Central memory CD4-positive, alpha-beta T cell (primary cell): ENCODE measurements at places on chromosomes 4 and X.

DNA sequence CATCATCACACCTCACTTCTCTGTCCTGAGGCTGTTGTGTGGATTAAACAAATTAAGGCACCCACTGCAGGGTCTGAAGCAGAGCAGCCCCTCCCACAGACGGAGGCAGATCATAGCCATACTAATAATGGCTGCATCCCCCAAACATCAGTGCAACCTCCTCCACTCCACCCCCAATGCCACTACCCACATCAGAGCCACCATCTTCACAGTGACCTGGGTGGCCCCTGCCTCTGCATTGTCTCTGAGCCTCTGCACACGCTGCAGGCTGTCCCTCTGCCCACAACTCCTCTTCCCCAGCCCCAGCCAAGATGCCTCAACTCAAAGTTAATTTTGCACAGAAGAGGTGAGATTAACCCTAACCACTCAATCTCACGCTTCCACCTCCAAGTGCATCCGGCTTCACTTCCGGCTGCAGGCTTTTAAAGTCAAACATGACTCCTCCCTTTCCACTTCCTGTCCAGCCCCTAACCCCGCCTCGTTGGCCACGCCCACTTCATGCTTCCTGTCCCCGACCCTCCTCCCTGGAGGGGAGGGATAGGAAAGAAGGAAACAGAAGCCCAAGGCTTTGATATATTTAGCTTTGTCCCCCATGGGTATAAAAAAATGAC, 22.7 kb downstream of the JAKMIP1 start:
- peak; percentile 33 for DNase-seq

DNA sequence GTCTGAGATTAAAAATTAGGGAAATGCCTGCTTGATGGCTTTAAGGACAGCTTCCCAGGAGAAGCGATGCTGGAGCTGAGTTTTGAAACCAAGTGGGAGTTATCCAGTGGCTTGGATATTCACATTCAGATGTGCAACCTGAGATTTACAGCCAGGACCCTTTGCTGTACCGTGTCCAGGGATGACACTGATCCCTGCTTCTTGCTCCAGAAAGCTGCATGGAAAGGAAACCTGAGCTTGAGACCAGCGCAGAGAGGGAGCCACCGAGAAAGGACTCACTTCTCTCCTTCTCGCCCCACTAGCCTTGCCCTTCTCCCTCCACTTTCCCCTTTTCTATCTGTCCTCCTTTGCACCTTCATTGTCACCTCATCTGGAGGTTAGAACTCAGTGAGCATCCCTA, 254.5 kb upstream of the PPARGC1A start:
- no peak for DNase-seq

DNA sequence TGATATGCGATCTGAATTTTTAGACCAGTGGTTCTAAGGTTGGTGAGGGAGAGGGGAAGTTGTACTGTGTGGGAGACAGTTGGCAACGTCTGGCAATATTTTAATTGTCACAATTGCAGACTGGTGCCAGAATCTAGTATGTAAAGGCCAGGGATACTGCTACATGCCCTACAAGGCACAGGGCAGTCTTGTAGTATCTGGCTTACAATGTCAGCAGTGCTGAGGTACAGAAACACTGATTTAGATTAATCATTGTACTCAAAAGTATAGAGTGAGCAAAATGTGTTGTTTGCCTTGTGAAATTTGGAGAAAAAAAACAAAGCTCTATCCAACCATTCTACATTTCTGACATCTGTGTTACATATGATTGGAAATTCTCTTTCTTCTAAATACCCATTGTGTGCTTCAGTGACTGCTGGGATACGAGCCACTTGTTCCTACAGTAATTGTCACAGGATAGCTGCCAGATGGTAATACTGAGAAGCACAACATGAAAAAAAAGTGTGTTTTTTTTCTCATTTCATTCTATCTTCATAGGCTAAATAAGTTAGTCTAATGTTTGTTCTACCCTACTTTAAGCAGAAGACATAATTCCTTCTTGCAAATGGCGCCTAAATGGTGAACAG, 526.7 kb upstream of the AGA start:
- DNase-seq = no peak

GRCh38 chr4:6005175-6005574, 13.1 kb downstream of the C4orf50 start:
- DNase-seq = no peak

DNA sequence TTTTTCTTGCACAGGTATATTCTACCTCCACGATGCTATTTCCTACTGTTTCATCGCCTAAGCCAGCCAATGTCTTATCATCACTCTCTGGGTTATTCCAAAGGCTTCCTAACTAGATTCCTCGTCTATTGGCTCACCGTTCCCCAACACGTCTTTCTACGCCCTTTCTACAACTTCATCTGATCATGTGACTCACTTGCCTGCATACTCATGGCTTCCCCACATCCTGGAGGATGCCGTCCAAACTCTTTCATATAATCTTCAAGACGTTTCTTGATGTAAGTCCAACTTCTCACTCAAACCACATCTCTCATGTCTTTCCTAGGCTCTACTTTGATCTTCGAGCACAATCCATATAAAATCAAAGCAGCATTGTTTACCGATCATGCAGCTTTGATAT, 322.0 kb upstream of the PPARGC1A start:
- DNase-seq = no peak

DNA sequence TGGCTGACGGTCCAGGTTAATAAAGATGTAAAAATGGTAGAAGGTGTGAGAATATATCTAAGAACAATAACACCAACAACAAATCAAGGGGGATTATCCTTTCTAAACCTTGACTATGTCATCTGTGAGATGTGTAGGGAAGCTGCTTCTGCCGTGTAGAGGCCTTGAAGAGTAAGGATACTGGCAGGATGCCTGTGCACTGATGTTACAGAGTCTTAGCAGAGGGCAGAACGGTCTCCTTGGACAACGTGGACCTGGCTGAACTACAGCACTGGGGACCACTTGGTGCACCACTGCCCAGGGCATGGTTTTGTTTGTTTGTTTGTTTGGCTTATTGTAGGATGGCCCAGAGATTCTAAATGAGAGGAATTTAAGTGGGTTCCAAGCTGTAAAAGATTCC, 33.5 kb downstream of the GPAT3 start:
- no peak for DNase-seq

DNA sequence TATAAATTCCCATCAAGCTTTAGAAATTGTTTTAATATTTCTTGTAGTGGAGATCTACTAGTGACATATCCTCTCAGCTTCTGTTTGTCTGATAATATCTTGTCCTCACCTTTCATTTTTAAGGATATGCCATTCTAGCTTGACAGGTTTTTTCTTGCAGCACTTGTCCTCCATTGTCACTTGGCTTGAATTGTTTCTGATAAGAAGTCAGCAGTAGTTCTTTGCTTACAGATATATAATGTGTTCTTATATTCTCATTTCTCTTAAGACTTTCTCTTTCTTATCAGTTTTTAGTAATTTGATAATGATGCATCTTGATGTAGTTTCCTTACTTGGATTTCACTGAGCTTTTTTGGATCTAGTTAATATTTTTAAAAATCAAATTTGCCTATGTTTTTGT, 120.6 kb upstream of the NUDT6 start:
- no peak for DNase-seq

GRCh38 chr4:131137196-131137595, 2011.9 kb upstream of the PCDH10 start:
- no peak for DNase-seq

GRCh38 chr4:150336676-150337412, 245.1 kb upstream of the MAB21L2 start:
- DNase-seq = no peak

- no peak for DNase-seq
These were observed 47.6 kb upstream of the TMEM131L start for GRCh38 chr4:153418558-153418957.
